ENCODE measurements at places on chromosomes 5 and 9. TPM values are rescaled to one million over a fixed set of nuclear protein-coding genes. Genes with fewer than 3 reads are reported as not detected.

- no peak for DNase-seq
These were observed 8.8 kb downstream of the TENT4A start for GRCh38 chr5:6722015-6722414.

GRCh38 chr5:78979117-78979742 lies 5.9 kb downstream of the ARSB start:
- no peak for DNase-seq

GRCh38 chr5:424301-425110 lies 18.5 kb upstream of the EXOC3 start:
- DNase-seq, result peak; percentile 85

Gene BNC2
- total RNA-seq, result 27.5 TPM

GRCh38 chr5:55123365-55123764 lies 20.9 kb downstream of the GZMA start:
- DNase-seq, result no peak

GRCh38 chr9:131677049-131677443 lies 62.8 kb downstream of the RAPGEF1 start:
- DNase-seq, result no peak

DNA sequence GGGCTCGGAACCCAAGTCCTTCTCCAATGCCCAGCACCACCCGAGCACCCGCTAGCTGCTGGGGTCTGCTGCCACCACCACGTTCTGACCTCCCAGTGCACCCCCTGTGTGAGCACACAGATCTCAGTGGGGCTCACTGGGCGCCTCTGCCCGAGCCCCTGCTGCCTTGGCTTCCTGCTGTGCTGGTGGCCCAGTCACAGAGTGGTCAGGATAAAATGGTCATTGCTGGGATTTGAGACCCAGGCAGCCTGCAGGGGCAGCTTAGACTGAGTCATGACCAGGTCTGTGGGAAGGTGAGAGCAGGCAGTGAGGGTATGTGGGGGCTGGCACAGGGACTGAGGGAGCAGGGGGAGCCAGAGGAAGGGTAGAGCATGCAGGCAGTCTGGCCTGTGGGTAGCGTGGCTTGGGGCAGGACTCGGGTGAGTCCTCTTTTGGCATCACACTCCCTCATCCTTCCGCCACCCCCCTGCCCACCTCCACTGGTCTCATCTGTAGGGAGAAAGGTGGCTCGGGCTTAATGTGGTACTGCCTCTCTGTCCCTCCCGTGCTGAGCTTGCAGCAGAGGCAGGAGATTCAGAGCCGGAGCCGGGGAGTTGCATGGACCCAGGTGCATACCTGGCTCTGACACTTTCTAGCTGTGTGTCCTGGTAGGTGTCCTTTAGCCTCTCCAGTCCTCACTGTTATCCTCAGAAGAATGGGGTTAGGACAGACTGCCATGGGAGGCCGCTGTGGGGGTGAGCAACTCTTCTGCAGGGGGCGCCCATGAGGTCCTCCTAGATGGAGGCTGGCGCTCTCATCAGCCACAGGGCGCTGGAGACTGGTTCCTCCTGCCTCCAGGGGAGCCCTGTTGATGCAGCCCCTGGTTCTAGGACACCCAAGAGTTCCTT lies 32.1 kb downstream of the USP20 start:
- no peak for DNase-seq

Gene RLN2
- total RNA-seq, result not detected

GRCh38 chr5:53479590-53480415 lies 626 bp upstream of the FST start:
- DNase-seq, result no peak

Gene ANGPTL2
- 169 TPM for total RNA-seq

GRCh38 chr9:3962971-3963642 lies 336.8 kb downstream of the GLIS3 start:
- DNase-seq, result no peak

Data from mesenteric fat pad (tissue), 1 donor.